ENCODE measurements at places on chromosomes 7 and 10. TPM values are rescaled to one million over a fixed set of nuclear protein-coding genes. Genes with fewer than 3 reads are reported as not detected.

Gene POLD2
- 117 TPM for total RNA-seq

Gene SUN3
- not detected for total RNA-seq

Gene HMX3
- total RNA-seq: not detected

Gene AKR1B15
- not detected for total RNA-seq

Gene ANXA8L1
- not detected for total RNA-seq

Gene ACADSB
- 3.7 TPM for total RNA-seq

Gene STEAP2
- total RNA-seq: 0.80 TPM

Gene MRLN
- not detected for total RNA-seq

Gene ZNF33B
- total RNA-seq: 9.0 TPM

Gene ZNF365
- 0.33 TPM for total RNA-seq

Gene KAZALD1
- total RNA-seq: 0.40 TPM

Gene SNCG
- total RNA-seq: 77.7 TPM

Gene AHCYL2
- total RNA-seq: 4.0 TPM

Gene PRF1
- total RNA-seq: not detected

Gene TAS2R4
- not detected for total RNA-seq

Gene CUL1
- total RNA-seq: 38.0 TPM

Gene UNCX
- total RNA-seq: not detected

Gene TMEM196
- total RNA-seq: not detected

Gene SEMA3A
- 5.0 TPM for total RNA-seq

Gene UCMA
- total RNA-seq: not detected

Gene PDSS1
- 13.9 TPM for total RNA-seq

Gene PIP
- not detected for total RNA-seq

Gene BEND7
- 8.8 TPM for total RNA-seq

Gene CDK14
- total RNA-seq: 11.4 TPM

Gene SLC26A5
- not detected for total RNA-seq

Gene EBF3
- total RNA-seq: 11.9 TPM

Gene C7orf25
- total RNA-seq: 11.6 TPM

Gene RGR
- total RNA-seq: not detected

Gene AQP1
- 4.9 TPM for total RNA-seq

Gene PFKFB3
- 28.6 TPM for total RNA-seq

Gene VAX1
- total RNA-seq: not detected

Gene CLEC5A
- not detected for total RNA-seq

Gene PVRIG
- total RNA-seq: not detected

Gene PTPRN2
- 12.1 TPM for total RNA-seq

Gene CACNA2D1
- total RNA-seq: 10.3 TPM

Gene CCDC172
- not detected for total RNA-seq

Gene LOXL4
- total RNA-seq: 9.1 TPM

Gene IL6
- 11.0 TPM for total RNA-seq

Gene KLF14
- not detected for total RNA-seq

Gene CRYGN
- total RNA-seq: not detected

Gene OGDHL
- not detected for total RNA-seq

Gene CHRM2
- under 0.01 TPM for total RNA-seq

Gene TMEM213
- total RNA-seq: not detected
